ENCODE measurements at places on chromosomes 5 and 9. TPM values are rescaled to one million over a fixed set of nuclear protein-coding genes. Genes with fewer than 3 reads are reported as not detected.

Gene CDH10
- not detected for total RNA-seq

Gene RAB3C
- under 0.01 TPM for total RNA-seq

Gene AQP3
- total RNA-seq, result not detected

Gene CCL27
- not detected for total RNA-seq

Gene NR3C1
- 33.4 TPM for total RNA-seq

Gene FCN2
- not detected for total RNA-seq

Gene FGF1
- 0.33 TPM for total RNA-seq

Gene ADAMTSL1
- 6.5 TPM for total RNA-seq

Measured in melanocyte of skin (primary cell).